Panc1 (cell line): ENCODE measurements at places on chromosomes 13 and 19. TPM values are rescaled to one million over a fixed set of nuclear protein-coding genes. Genes with fewer than 3 reads are reported as not detected.
A peak's percentile ranks its signal among the peaks of the same experiment; 100 is the strongest.

DNA sequence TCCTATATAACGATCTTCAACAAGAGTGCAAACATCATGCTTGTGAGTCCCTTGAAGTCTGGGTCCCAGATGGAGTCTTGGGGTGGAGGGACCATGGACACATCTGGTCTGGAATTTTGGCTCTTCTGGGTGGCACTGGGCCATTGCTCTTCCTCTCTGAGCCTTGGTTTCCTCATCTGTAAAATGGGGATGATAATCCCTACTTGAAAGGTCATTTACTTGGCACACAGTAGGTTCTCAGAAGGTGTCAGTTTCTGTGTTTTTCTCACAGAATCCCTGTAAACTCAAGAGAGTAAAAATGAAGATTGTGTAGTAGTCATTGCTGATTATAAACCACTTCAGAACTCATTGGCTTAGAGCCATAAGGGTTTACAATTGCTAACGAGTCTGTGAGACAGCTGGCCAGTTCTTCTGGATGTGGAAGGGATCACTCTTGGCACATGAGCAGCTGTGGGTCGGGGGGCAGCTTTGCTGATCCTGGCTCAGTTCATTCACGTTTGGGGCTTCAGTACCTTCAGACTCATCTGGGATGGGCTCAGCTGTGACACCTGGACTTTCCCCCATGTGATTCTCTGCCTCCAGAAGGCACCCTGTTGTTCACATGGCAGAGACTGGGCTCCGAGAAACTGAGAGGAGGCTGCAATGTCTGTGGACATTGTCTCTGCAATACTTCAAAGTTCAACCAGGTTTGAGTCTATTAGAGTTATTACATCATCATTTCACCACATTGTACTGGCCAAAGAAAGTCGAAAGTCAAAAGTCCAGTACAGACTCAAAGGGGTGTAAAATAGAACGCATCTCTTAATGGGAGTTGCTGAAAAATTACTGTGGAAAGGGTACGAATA, 7.8 kb downstream of the CYP4F12 start:
- no peaks in the 10 kb centered on the region for H3K27me3 ChIP-seq
- H3K27ac ChIP-seq = no peak overlapping the region
- H3K36me3 ChIP-seq = no peaks in the 10 kb centered on the region
- H3K4me1 ChIP-seq = no peaks in the 10 kb centered on the region

DNA sequence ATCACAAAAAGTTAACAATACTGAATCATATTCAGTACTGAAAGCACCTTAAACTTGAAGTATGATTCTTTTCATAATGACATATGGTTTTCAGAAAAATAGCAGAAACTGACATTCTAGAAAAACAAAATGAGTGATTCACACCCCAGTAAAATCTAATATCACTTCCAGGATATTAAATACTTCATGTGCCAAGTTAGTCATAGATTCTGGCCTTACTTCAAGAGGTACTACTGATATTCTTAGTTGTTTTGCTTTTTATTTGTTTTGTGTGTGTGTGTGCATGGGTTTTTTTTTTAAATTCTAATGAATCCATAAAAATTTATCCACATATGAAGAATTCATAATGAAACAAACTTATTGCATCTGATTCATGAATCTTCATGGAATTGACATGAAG, 207.9 kb upstream of the UFM1 start:
- H3K4me3 ChIP-seq = no peak overlapping the region
- no peak overlapping the region for H3K27ac ChIP-seq
- no peaks in the 10 kb centered on the region for H3K4me1 ChIP-seq

DNA sequence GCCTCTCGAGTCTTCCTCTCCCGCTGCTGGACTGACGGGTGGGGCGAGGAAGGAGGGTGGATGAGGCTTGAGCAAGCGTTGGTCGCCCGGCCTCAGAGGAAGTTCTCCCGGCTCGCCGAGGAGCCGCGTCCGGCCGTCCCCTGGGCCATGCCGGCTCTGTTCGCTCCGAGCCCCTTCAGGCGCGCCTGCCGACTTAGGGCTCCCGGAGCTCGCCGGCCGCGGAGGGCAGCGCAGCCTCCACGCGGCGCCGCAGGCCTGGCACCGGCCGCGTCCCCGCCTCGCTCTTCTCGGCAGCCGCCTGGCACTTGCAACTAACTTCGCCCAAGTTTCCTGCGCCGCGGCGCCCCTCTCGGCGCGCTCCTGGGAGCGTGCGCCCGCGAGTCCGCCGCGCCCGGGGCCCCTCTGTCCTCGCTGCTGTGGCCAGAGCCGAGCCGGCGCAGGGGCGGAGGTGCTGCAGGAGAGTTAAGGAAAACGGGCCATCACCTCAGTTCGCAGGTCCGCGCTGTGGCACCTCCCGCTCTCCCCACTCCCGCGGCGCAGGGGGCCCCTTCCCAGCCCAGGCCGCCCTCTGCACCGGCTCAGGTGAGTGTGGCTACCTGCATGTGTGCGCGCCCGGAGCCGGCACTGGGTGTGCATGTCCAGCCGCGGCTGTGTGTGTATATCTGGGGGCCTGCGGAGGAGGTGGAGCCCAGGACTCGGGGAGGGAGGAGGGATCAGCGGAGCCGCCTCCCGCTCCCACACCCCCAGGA, 641 bp upstream of the SOX21 start:
- DNase-seq = no peak
- H3K36me3 ChIP-seq = no peaks in the 10 kb centered on the region
- peak overlapping the region; percentile 69 for H3K4me3 ChIP-seq
- H3K27me3 ChIP-seq = peaks cover 2% of the 10 kb centered on the region; the same call in 1 of the 2 replicates

- no peak for DNase-seq
- H3K27me3 ChIP-seq = peaks cover 6% of the 10 kb centered on the region; the same call in 1 of the 2 replicates
- no peak overlapping the region for H3K4me3 ChIP-seq
- no peaks in the 10 kb centered on the region for H3K4me1 ChIP-seq
- H3K27ac ChIP-seq = no peak overlapping the region
Observed at GRCh38 chr19:33660410-33661124, 38.8 kb downstream of the CHST8 start.

- H3K4me3 ChIP-seq = no peak overlapping the region
- H3K27ac ChIP-seq = no peak overlapping the region
- H3K4me1 ChIP-seq = no peaks in the 10 kb centered on the region
- no peak for DNase-seq
- H3K27me3 ChIP-seq = no peaks in the 10 kb centered on the region
Observed at GRCh38 chr13:69474011-69474685, 633.5 kb upstream of the ATXN8OS start.

GRCh38 chr19:55625004-55625326, 599 bp upstream of the ZNF784 start:
- no peaks in the 10 kb centered on the region for H3K36me3 ChIP-seq
- H3K4me3 ChIP-seq = peak overlapping the region; percentile 82
- no peaks in the 10 kb centered on the region for H3K27me3 ChIP-seq
- H3K4me1 ChIP-seq = 0 out of 2 replicates have a peak, but pooled peaks cover 3% of the 10 kb centered on the region

The MADCAM1 gene
- 0.54 TPM for total RNA-seq

DNA sequence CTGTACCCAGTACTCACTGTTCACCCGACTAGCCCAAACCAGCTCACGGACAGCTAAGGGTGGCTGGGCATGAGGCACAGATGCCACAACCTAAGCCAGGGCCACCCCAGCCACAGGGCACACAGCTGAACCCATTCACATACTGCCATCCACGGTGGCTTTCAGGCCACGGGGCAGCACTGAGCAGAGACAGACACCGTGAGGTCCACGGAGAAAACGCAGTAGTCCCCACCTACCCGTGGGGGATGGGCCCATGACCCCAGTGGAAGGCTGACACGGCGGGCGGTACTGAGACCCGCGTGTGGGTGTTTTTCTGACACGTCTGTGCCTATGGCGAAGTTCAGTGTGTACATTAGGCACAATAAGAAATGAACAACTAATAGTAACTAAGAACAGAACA, 25.5 kb downstream of the IZUMO4 start:
- peaks cover 2% of the 10 kb centered on the region; the same call in 1 of the 2 replicates for H3K36me3 ChIP-seq
- H3K27me3 ChIP-seq = no peaks in the 10 kb centered on the region
- DNase-seq = no peak
- H3K27ac ChIP-seq = no peak overlapping the region

GRCh38 chr13:30882026-30882850, 23.8 kb upstream of the MEDAG start:
- no peak for DNase-seq
- no peaks in the 10 kb centered on the region for H3K4me1 ChIP-seq
- H3K27me3 ChIP-seq = no peaks in the 10 kb centered on the region
- no peaks in the 10 kb centered on the region for H3K36me3 ChIP-seq
- no peak overlapping the region for H3K27ac ChIP-seq

- no peak for DNase-seq
- H3K27me3 ChIP-seq = no peaks in the 10 kb centered on the region
- H3K36me3 ChIP-seq = no peaks in the 10 kb centered on the region
- H3K4me3 ChIP-seq = no peak overlapping the region
- no peaks in the 10 kb centered on the region; the same call in 1 of the 2 replicates for H3K4me1 ChIP-seq
- no peak overlapping the region for H3K27ac ChIP-seq
Observed at GRCh38 chr13:27309401-27309958, 38.9 kb downstream of the RASL11A start.

DNA sequence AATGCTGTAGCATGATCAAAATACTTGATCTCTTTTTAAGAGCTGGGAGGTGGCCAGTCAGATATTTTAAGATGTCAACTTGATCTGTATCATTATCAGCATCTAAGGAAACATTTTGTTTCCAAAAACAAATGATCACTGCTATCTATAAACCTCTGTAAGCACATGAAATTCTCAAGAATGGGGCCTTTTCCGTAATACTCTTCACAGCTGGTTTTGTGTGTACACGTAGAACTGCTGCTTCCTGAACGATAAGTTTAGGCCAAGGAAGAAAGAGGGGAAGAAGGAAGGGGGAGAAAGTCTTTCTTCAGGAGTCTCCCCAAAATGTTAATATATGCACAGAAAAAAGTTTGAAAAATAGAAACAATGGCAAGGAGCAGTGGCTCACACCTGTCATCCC, 25.7 kb downstream of the ARL11 start:
- no peak overlapping the region for H3K4me3 ChIP-seq
- H3K4me1 ChIP-seq = no peaks in the 10 kb centered on the region
- DNase-seq = no peak
- H3K36me3 ChIP-seq = peaks cover 2% of the 10 kb centered on the region; the same call in 1 of the 2 replicates

The PARP4 gene
- total RNA-seq = 44.0 TPM

DNA sequence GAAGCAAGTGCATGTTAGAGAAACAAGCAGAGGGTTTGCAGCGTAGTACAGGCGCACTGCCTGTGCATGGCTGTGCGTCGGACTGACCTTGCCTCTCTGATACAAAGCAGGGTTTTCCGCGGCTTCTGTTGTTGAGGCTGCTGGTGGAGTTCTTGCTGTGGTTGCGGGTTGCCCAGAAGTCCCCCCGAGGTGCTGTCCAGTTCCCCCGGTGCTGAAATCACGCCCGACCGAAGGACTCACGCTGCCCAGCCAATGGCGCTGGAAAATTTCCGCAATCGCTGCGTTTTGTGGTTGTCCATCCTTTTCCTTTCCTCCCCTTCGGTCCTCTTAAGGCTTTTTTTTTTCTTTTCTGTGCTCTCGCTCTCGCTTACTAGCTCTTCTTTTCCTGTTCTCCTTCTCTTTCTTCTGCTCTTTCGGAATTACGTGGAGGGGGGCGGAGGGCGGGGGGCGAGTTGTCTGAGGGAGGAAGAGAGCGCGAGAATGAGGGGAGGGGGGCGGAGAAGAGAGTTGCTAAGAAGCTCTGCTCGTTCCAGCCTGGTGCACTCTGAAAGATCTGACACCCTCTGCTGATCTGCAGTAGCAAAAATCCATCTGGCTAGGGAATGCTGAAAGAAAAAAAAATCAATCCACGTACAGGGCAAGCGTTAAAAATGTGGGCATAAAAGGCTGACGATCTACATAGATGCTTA, at the start of gene SLITRK1:
Gene SLITRK1 (minus strand): TSS at position 558 of the 689 bp plus-strand sequence. CDS start 967 bp downstream, outside the sequence.
- 0 out of 2 replicates have a peak, but pooled peaks cover 2% of the 10 kb centered on the region for H3K27me3 ChIP-seq
- H3K4me1 ChIP-seq = no peaks in the 10 kb centered on the region
- no peak within 1 kb of the TSS for H3K27ac ChIP-seq

The HIPK4 gene
- 0.13 TPM for total RNA-seq
